NCI-H1694 (cell line): ENCODE measurements at places on chromosomes 4 and X.

GRCh38 chr4:103024996-103025395 is 5.5 kb upstream of the SLC9B1 start:
- no peak for DNase-seq

DNA sequence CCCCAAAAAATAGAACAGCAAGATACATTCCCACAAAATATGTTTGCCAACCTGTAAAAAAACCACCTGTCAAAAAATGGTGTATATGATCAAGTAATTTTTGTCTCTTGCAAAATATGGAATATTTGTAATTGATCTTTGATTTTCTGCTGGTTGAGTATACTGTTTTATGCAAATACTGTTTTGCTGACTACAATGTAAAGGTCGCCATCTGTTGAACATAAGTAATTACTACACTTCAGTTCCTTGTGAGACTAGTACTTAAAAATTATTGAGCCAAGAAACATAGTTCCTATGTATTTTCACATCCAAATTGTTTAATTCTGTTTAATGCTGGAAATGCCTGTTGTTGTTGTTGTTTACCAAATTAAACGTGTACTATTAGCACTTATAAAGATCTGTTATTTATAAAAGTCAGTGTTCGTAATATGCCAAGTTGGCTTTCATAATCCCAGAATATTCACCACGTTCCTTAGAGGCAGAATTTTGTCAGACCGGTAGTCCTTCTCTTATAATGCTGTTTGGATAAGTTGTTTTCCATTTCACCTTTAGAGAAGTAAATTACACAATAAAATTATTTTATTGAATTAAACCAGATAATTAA is 144.2 kb downstream of the PDLIM5 start:
- DNase-seq: no peak

- DNase-seq: no peak
Observed at GRCh38 chrX:51931566-51932150, 38.2 kb downstream of the MAGED1 start.

- DNase-seq: no peak
Observed at GRCh38 chr4:54066088-54066415, 1.6 kb upstream of the CHIC2 start.

- DNase-seq: no peak
Observed at GRCh38 chr4:21011106-21011505, 310.8 kb downstream of the PACRGL start.

DNA sequence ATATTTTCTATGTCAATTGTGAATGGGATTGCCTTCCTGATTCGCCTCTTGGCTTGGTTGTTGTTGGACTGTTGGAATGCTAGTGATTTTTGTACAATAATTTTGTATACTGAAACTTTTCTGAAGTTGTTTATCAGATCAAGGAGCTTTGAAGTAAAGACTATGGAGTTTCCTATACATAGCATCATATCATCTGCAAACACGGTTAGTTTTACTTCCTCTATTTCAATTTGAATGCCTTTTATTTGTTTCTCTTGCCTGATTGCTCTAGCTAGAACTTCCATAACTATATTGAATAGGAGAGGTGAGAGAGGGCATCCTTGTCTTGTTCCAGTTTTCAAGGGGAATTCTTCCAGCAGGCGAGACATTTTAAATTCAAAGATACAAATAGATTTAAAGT is 226.5 kb downstream of the FBXO8 start:
- DNase-seq: no peak

GRCh38 chr4:111718763-111719559 is 426.3 kb upstream of the FAM241A start:
- no peak for DNase-seq

DNA sequence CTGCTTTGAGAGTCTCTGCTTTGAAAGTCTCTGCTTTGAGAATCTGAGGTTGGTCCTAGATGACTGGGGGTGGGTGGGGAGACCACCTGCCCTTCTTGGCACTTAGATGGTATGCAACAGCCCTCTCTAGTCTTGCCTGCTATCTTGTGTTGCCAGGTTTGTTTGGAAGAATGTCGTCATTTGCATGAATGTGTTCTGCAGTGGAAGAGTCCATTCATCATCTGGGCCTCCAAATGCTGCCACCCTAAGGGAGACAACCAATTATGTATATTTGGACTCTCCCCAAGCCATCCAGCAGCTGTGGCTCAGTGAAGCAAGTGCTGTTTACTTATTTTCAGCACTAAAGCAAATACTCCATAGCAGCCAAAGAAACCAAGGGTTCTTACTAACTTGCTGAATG is 44.6 kb upstream of the TRPC5OS start:
- DNase-seq: peak; percentile 56

- DNase-seq: no peak
Observed at GRCh38 chr4:156949373-156949814, 22.2 kb downstream of the PDGFC start.

DNA sequence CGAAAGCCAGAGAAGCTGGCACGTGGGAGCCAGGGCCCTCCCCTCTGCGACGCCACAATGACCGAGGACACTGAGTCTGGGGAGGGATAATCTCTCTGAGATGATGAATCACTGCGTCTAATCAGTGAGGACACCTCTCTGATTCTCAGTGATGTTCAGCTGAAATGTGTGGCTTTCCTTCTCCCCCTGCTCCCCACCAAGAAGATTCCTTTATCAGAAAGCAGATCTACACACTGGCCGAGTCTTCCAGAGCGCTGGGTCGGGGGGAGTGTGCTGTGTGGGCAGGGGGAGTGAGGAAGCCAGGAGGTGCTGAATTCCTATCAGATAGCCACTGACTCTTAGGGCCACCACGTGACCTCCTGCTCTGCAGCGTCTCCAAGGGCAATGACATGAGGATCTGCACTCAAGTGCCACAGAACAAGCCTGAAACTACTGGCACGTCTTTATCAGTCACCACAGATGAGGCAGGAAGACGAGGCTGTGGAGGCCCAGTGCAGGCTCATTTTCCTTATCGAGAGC is 89.2 kb downstream of the GATB start:
- no peak for DNase-seq

- DNase-seq: no peak
Observed at GRCh38 chr4:138663883-138664282, 351.7 kb upstream of the NOCT start.

DNA sequence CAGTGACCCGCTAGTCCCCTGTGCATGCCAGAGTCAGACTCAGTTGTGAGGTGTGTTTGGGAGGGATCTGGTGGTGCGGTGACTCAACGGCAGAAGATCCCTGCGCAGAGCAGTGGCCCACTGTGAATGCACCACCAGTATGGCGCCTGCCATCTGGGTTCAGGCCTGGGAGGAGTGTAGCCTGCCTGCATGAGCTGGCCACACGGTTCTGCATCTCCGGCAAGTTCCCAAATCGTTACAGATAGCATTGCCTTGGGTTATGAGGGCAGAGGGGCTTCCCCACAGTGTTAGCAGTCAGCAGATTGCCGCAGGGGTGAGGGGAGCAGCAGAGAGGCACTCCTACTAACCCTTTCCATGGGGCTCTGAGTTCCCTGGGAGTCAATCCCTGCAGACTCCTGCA is 629.6 kb downstream of the TLL1 start:
- no peak for DNase-seq
